ENCODE measurements at places on chromosomes 2 and 18. TPM values are rescaled to one million over a fixed set of nuclear protein-coding genes. Genes with fewer than 3 reads are reported as not detected.

DNA sequence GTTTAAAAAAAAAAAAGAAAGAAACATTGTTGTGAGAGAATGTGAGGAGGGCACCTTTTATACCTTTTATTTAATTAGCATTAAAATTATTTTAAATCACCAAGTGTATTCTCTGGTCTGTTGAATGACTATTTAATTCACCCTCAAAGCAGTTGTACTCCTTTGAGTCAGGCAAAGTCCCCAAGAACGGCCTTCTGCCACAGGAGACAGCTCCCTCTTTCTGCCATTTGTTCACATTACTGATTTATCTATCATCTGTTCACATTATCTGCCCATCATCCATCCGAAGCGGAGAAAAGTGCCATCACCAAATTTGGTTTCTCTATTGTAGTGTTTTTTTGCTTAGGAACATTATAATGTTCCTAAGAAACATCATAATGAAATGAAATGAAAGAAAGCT lies 240.7 kb upstream of the DPP10 start:
- no peak for DNase-seq

DNA sequence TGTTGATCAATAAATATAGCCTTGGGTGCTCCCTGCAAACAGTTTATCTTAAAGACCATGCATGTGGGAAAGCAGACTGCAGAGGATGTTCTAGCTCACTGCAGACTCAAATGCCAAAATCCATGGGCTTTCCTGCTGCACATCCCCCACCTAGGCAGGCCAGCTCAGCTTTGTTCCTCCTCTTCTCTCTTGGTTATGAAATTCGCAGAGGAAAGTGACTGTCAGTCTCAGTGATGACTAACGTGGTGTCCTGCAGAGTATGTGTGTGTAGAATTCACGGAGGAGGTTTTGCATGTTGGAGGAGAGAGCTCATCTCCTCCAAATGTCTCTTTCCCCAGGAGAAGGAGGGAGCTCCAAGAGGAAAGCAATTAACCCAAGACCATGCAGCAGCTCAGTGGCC lies 21.4 kb upstream of the KCNS3 start:
- DNase-seq, result no peak

DNA sequence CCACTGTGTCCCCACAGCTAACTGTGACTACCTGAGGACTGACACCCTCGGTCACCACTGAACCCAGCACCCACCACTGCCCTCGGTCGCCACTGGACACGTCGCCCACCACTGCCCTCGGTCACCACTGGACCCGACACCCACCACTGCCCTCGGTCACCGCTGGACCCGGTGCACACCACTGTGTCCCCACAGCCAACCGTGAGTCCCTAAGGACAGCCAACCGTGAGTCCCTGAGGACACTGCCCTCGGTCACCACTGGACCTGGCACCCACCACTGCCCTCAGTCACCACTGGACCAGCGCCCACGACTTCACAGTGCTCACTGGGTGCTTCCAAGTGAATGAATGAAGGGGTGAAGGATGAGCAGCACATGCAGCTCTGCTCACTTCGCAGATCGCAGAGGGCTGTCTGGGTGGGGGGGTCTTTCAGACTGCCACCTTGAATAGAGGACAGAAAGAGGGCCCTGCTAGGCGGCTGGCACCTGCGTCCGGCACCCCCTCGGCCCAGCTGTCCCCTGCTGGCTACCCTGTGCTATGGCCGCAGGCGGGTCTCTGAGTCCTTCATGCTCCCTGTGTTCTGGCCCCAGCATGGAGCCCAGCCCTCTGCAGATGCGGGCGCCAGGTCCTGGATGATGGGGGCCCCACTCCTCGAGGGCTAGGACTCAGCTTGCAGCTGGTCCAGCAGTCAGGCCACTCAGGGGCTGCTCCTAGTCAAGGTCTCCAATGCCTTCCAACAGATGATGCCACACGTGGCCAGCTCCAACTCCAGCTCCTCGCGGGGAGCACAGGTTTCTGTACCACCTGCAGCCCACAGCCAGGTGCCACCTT lies 51.4 kb upstream of the GPC1 start:
- DNase-seq, result peak; percentile 25

DNA sequence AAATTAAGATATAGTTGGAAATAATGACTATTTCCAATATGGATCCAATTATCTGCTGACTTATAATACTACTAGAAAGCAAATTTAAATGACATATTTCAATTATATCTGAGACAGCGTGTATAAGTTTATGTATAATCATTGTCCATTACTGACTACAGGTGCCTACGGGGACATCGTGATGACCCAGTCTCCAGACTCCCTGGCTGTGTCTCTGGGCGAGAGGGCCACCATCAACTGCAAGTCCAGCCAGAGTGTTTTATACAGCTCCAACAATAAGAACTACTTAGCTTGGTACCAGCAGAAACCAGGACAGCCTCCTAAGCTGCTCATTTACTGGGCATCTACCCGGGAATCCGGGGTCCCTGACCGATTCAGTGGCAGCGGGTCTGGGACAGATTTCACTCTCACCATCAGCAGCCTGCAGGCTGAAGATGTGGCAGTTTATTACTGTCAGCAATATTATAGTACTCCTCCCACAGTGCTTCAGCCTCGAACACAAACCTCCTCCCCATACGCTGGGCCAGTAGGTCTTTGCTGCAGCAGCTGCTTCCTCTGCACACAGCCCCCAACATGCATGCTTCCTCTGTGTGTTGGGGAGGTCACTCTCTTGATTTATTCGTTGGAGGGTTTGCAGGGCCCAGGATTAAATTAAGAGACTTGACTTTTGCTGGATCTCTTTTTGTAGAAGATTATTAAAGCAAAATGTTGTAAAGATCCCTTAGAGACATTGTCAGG lies 194.4 kb downstream of the RPIA start:
- DNase-seq, result no peak

DNA sequence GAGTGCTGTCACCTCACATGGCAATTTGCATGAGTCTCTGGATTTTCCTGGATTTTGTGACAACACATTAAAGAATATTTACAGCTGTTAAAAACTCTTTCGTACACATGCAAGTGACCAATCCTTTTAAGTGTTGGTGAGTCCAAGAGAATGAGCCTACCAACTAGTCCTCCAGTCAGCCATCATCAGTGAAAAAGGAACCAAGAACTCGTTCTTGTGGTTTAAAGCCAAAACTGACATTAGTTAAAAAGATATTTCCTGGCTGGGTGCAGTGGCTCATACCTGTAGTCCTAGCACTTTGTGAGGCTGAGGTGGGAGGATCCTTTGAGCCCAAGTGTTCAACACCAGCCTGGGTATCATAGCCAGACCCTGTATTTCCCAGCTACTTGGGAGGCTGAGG lies 215.4 kb upstream of the ITGA4 start:
- no peak for DNase-seq

DNA sequence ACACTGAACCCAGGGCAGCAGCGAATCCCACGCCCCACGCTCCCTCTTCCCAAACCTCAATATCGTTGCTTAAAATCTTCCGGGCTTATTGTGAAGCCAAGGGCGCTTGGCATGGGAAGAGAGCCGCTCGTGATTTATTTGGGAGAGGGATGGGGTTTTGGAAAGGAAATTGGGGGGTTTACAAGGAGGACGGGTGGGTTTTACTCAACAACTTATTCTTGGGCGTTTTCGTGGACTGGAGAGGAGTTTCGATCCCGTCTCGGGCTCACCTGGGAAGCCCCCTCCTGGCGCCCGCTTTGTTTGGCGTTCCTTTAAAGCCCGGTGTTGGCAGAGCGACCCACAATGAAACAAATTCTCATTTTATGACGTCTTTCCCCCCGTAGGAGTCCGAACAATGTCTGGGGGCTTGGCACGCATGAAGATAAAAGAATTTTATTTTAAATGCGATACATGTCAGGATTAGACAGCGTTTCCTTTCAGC lies 135.3 kb downstream of the INSIG2 start:
- DNase-seq, result no peak

DNA sequence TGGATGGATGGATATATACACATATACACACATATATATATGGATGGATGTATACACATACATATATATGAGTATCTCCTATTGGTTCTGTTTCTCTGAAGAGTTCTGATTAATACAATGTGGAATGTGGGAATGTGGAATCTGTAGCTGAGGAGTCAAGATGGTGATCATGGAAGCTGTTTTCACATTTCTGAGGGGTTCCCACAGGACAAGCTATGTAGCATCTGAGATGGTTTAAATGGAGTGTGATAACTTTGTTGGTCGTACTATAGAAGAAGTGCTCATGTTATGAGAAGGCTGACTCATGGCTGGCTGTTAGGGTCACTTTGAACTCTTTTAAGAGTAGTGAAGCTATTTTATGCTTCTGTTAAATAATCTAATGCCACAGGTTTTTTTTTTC lies 279.7 kb downstream of the MEIS1 start:
- DNase-seq, result no peak

DNA sequence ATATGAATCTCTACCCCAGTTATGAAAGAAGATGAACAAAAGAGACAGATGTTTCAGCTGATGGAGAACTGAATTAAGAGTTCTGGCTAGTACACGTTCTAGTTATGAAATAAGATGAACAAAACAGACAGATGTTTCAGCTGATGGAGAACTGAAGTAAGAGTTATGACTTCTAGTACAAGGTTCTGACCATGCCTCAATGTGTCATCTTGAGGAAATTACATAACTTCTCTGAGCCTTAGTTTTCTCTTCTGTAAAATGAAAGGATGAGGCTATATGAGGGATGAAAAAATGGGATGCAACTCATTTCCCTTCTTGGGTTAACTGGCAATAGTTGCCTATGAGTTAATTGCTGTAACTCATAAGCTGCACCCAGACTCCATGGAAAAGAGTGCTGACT lies 92.9 kb upstream of the WDR75 start:
- DNase-seq, result no peak

DNA sequence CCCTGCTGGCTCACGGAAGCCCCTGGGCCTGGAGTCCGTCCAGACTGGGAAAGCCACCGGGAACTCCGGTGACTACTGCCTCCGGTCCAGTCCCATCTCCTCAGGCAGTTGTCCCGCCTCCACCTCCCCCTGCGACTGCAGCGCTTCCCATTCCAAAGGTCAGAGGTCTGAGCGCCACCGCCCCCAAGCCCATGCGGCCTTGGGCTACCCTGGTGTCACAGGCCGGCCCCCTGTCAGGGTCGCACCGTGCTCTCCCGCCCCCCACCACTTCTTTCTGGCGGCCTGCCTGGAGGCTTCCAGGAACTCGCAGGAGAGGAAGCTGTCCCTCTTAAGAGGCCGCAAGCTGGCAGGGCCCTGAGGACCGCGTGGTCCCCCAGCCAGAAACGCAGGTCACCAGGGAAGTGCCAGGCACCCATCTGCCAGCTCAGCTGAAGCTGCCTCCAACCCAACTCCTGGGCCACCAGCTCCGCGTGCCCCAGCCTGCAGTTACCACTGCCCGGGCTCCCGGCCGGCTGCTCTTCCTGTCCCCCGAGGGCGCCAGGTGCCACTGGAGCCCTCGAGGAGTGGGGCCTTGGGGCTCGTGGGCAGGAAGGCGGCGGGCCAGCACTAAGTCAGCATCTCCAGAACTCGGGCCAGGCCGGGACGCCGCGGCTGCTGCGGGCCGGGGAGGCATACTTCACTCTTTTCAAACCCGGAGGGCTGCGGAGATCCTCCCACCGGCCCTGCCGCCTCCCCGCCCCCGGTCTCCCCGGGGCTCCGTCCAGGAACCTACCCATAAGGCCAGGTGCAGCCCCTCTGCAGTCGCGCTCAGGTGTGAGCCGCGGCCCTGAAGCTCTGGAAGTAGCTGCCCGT lies 83.3 kb upstream of the POMC start:
- DNase-seq, result peak; percentile 78

ACYP2 gene
- 60.3 TPM for total RNA-seq

PCARE gene
- 0.84 TPM for total RNA-seq
